ENCODE measurements at places on chromosomes 13 and 19. TPM values are rescaled to one million over a fixed set of nuclear protein-coding genes. Genes with fewer than 3 reads are reported as not detected.

Gene ETHE1
- total RNA-seq = 37.4 TPM

Gene PABPC3
- 0.29 TPM for total RNA-seq

Gene FGF14
- total RNA-seq = 0.68 TPM

Gene CILP2
- total RNA-seq = 2.3 TPM

Gene PET100
- 66.7 TPM for total RNA-seq

Gene TEX29
- not detected for total RNA-seq

Gene YJEFN3
- total RNA-seq = 14.1 TPM

Gene EEF1AKMT1
- 14.2 TPM for total RNA-seq

Gene FARP1
- 186 TPM for total RNA-seq

Gene ALOX5AP
- 10.7 TPM for total RNA-seq

Gene CLEC4M
- total RNA-seq = not detected

Gene XAB2
- total RNA-seq = 39.0 TPM

Gene ZNF490
- 12.1 TPM for total RNA-seq

Gene SIGLEC8
- total RNA-seq = 6.3 TPM

Gene ZBTB7A
- total RNA-seq = 63.8 TPM

Gene VSIG10L
- 2.1 TPM for total RNA-seq

Gene ZNF431
- total RNA-seq = 26.5 TPM

Gene PSG2
- total RNA-seq = not detected

Gene SHISA2
- total RNA-seq = 0.21 TPM

Gene DMKN
- 131 TPM for total RNA-seq

Gene DCT
- 0.42 TPM for total RNA-seq

Gene FEM1A
- 12.2 TPM for total RNA-seq

Gene POLR2E
- 138 TPM for total RNA-seq

Gene CCDC169
- 17.8 TPM for total RNA-seq

Gene GAMT
- total RNA-seq = 9.3 TPM

Gene ZNF507
- total RNA-seq = 37.5 TPM

Gene CEACAM16
- not detected for total RNA-seq

Gene APC2
- 0.26 TPM for total RNA-seq

Gene ZNF599
- 7.3 TPM for total RNA-seq

Gene MBD3L2
- not detected for total RNA-seq

Gene ZNF446
- 18.0 TPM for total RNA-seq

Gene CD79A
- total RNA-seq = 3.7 TPM

Gene PGLYRP1
- not detected for total RNA-seq

Gene LHB
- not detected for total RNA-seq

Gene ZNF547
- 4.5 TPM for total RNA-seq

Gene MAB21L1
- total RNA-seq = 0.36 TPM

Gene SIGLEC14
- 4.2 TPM for total RNA-seq
